ENCODE measurements at places on chromosomes 16 and 17.

DNA sequence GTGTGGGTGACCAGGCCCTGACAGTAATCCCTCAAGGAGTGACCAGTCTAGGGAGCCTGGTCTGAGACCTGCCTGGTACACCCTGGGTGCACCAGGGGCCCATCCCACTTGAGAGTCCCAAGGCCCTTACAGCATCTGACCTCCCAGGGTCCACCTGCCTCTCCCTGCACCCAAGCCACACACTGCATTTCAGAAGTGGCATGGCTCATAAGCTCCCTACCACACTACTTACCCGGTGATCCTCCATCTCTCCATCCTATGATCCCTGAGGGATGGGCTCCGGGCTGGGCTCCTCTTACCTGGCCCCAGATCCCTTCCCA lies 40.6 kb downstream of the LGALS9 start:
- DNase-seq: no peak

DNA sequence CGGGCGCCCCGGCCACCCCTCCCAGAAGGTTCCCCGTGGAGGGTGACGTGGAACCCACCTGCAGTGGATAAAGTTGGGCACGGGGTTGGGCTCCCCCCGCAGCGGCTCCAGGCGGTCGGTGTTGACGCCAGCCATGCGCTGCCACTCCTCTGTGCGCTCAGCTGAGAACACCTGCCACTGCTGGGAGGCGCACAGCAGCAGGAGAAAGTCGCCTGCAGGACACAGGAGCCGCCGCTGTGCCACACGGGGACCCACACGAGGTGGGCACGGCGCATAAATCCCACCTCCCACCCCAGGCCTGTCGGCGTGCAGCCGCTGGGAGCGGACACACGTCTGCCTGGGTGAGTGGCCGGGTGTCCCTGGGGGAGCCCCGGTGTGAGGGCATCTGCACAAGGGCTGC lies 20.7 kb downstream of the CTU2 start:
- DNase-seq: no peak

- no peak for DNase-seq
These were observed 22.8 kb downstream of the OMG start for GRCh38 chr17:31274252-31274651.

GRCh38 chr17:57955183-57955931 lies at the start of gene CUEDC1:
CUEDC1 (minus strand) TSS chr17:57955412; CDS start chr17:57885564, 69,848 bp downstream.
- peak; percentile 52 for DNase-seq

- no peak for DNase-seq
These were observed 241.3 kb upstream of the TBX2 start for GRCh38 chr17:61158376-61158775.

Measured in hippocampal formation (tissue), 2 donors.